ENCODE measurements at places on chromosomes 5 and 9.
A peak's percentile ranks its signal among the peaks of the same experiment; 100 is the strongest.

DNA sequence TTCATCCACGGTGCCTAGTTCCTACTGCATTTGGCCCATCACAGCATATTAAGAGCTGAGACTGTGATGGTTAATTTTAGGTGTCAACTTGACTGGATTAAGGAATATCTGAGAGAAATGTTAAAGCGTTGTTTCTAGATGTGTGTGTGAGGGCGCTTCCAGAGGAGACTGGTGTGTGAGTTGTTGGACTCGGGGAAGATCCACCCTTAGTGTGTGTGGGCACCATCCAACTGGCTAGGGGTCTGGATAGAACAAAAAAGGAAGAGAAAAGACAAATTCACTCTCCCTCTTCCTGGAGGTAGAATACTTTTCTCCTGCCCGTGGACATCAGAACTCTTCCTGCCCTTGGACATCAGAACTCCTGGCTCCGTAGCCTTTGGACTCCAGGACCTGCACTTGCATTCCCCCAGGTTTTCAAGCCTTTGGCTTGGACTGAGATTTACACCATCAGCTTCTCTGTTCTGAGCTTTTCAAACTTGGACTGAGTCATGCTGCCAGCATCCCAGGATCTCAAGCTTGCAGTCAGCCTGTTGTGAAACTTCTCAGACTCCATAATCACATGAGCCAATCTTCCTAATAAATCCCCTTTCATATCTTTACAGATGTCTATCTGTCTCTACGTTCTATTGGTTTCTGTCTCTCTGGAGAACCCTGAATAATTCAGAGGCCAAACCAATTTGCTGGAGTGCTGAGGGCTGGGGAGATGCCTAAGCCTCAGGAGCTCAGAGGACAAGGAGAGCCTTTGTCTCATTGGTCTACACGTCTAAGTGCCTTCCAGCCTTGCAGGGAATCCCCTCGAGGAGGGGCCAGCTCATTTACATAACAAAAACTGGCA, 164.5 kb downstream of the DCP2 start:
- no peak for DNase-seq

DNA sequence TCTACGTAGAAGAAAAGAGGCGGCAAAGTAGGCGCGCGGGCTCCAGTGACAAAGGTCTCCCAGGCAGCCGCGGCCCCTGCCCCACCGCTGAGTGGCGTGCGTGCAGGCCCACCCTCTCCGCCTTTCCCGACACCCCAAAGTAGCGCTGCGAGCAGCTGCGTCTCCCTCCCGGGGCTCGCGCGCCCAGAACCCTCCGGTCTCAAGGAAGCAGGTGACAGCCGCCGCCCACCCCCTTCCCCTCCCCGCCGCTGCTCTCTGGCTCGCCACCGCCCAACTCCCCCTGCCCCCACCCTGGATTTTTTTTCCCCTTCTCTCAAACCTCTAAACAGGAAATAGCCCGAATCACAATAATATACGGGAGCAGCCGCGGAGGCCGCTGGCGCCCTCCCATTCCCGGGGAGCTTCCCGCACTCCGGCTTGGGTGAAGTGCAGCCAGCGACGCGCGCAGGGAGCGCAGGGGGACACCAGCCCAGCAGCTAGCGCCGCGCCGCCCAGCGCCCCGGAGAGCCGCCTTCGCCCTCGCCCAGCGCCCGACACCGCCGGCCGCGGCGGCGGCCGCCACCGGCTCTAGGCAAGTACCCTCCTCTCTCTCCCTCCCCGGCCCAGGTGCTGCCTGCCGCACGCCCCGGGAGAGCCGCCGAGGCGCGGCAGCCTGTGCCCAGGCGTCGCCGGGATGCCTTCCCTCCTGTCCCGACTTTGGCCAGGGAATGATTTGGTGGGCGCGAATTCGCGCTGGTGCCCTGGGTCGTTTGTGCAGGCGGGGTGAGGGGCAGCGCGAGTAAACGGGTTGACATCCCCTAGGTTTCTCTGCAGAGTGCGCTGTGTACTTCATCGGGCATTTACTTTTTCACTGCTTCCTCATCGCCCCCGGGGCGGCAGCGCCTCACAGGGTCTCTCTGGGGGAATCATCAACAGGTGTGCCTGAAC, 52.7 kb upstream of the TJP2 start:
- peak; percentile 15 for DNase-seq

DNA sequence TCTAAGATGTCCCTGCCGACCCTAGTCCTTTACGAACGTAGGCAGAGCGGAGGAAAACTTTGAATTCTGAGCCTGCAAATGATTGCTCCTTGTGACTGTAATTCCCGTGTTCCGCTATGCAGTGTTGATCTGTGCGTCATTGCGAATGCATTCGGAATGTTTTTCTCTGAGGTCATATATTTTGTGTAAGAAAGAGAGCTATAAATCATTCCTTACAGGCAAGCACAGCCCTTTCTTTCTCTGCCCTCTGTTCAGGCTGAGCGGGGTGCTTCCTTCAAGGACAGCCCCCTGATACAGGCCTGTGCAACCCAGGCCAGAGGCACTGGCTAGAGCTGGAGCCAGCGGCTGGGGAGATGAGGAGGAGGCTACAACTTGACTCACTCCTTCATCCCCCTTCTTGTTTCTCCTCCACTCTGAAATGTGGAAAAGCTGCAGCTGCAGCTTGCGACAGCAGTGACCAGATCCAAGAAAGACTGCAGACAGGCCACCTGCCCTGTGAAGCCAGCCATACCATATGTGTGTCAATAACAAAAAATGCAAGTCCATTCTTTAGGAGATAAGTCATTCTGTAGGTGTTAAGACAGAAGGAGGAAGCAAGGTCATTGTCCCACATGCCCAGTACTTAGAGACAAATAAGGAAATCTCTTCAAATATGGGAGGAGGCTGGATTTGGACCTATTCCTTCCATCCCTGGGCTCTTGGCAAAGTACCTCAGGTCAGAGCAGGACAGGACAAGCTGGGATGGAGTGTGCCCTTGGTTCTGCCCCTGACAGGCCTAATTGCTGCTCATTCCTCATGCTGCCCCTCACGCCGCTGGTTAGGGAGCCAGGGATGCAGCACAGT, 345.7 kb upstream of the WWC1 start:
- DNase-seq: no peak

GRCh38 chr5:59330680-59331079, 562.8 kb downstream of the PDE4D start:
- DNase-seq: no peak

GRCh38 chr5:159786901-159787691, 129.2 kb upstream of the ADRA1B start:
- no peak for DNase-seq

GRCh38 chr9:95803197-95803596, 72.3 kb upstream of the ERCC6L2 start:
- DNase-seq: no peak

- no peak for DNase-seq
Measured at GRCh38 chr5:36894954-36895353, 18.4 kb downstream of the NIPBL start.

GRCh38 chr9:2524601-2525000, 97.0 kb upstream of the VLDLR start:
- no peak for DNase-seq

- no peak for DNase-seq
Measured at GRCh38 chr9:136983656-136984314, 992 bp downstream of the LCNL1 start.

GRCh38 chr5:14958188-14958587, 86.6 kb upstream of the ANKH start:
- DNase-seq: no peak

- no peak for DNase-seq
Measured at GRCh38 chr5:88952344-88952743, 69.4 kb upstream of the MEF2C start.

DNA sequence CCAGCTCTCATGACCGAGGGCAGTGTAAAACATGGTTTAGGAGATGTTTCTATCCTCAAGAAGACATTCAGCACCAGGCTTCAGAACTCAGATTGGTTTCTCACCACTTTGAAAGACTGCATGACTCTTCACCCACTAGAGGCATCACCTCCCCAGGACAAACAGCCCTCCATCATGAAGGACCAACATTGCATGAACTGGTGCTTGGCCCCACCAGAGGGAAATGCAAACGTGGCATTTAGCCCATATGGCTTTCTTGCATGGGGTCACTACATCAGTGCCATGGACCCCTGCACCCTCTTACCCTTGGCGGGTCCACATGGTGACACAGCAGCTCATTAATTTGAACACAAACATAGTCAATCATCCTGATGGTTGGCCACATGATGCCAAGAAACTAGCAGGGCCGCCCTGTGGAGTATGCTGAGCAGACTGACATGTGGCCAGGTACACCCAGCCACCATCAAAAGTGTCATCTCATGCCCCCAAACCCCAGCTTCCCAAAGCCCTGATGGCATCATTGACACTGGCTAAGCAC, 129.5 kb upstream of the FSTL4 start:
- DNase-seq: no peak

DNA sequence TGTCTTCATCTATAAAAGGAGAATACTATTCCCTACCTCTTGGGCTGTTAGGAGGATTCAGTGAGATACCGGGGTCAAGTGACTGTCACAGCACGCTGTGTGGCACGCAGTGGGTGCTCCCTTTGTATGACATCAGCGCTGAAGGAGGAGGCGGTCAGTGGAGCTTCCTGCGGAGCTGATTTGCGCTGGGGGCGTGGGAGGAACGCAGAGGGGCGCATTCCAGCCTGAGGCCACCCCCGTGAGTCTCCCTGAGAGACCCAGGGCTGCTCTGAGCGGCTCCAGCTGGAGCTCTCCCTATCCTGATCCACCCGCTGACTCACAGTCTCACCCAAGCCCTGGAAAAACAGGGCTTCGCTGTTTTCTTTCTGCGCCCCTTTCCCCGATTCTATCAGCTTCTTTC, 24.3 kb upstream of the NEURL1B start:
- no peak for DNase-seq

DNA sequence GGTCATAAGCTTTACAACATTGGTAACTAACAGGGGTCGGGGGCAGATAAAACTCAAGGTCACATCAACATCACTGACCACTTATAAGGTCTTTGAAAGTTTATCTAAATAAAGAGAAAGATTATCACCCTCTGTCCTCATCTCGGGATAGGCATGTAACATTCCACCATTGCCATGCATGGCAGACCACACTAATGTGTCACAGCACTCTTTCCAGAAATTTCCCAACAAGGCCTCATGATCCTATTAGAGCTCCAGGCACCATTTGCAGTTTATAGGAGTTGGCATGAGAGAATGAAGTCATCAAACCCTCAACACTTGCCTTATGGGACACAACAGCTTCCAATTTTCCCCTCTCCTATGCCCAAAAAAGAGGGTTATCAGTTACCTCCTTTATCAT, 31.9 kb upstream of the ZNF622 start:
- DNase-seq: no peak

DNA sequence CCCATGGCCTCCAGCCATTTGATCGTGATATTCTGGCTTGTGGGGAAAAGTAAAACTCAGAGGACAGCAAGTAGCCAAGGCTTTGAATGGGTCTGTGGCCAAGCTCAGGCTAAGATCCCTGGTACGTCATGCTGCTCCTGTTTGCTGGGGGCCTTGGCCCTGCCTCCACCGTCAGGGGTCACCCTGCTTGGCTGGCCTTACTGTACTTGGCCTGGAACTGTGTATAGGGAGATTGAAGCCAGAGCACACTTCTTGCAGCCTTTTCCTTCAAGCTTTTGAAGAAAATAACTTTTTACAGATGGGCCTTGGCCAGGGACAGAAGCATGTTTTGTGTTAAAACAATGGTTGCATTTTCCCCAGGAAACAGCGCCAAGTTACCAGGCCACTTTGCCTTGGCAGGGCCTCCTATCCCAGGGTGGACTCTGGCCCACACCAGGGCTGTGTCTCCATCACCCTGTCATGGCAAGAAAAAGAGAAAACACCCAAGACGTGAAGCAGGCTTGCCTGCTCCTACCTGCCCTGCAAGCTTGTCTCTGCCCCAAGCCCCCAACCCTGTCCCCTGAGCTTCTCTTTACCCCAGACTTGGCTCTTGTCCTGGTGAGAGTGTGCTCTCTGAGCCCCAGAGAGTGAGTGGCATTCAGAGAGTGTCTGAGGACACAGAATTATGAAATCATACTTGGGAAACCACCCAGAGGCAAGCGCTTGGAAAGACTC, 286.9 kb downstream of the GADD45G start:
- no peak for DNase-seq

- no peak for DNase-seq
Measured at GRCh38 chr5:14432931-14433589, 148.5 kb upstream of the OTULINL start.

- no peak for DNase-seq
Measured at GRCh38 chr9:132026932-132027585, 52.6 kb downstream of the MED27 start.

DNA sequence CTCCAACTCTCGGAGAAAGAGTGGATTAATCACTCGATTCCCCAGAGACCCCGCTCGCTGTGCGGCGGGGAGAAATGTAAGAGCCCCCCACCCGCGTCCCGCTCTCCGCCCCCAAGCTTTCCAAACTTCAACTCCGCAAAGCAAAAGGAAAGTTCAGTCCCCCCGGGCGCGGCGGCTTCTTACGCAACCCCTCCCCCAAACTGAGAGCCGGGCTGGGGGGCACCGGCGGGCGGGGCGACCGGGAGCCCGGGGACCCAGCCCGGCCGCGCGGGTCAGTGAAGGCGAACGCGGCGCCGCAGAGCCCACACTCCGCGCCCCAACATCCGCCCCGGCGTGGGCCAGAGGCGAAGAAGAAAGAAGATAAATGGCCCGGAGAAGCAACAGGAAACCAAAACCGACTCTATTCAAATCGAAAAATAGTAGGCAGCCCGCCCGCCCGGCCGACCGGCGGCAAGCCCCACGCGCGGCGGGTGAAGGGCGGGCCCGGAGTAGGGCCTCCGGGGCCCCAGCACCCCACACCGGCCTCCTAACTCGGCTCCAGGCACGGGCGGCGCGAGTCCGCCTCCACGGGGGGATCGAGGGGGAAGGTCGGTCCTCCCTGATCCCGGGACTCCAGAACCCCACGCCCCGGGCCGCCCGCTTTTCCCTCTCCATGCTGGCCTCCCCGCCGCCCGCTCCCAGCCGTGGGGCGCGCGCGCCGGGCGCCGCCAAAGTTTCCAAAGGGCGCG, 720 bp downstream of the NOTCH1 start:
- peak; percentile 67 for DNase-seq
